Right hindlimb (tissue), 1 donor: ENCODE measurements at places on chromosomes 1 and 21.

- no peak for DNase-seq
These were observed 212.6 kb upstream of the FAM78B start for GRCh38 chr1:166379447-166379846.

- DNase-seq = no peak
These were observed 14.8 kb upstream of the C1orf174 start for GRCh38 chr1:3914911-3915310.

GRCh38 chr1:29713857-29714256, 477.5 kb downstream of the PTPRU start:
- no peak for DNase-seq

- no peak for DNase-seq
These were observed at the start of gene CNR2 for GRCh38 chr1:23913212-23913880. Gene CNR2, minus strand, starts transcription at chr1:23913362. Its CDS starts 37,745 bp downstream, at chr1:23875617.

GRCh38 chr1:177246710-177247580, 76.2 kb downstream of the BRINP2 start:
- no peak for DNase-seq

DNA sequence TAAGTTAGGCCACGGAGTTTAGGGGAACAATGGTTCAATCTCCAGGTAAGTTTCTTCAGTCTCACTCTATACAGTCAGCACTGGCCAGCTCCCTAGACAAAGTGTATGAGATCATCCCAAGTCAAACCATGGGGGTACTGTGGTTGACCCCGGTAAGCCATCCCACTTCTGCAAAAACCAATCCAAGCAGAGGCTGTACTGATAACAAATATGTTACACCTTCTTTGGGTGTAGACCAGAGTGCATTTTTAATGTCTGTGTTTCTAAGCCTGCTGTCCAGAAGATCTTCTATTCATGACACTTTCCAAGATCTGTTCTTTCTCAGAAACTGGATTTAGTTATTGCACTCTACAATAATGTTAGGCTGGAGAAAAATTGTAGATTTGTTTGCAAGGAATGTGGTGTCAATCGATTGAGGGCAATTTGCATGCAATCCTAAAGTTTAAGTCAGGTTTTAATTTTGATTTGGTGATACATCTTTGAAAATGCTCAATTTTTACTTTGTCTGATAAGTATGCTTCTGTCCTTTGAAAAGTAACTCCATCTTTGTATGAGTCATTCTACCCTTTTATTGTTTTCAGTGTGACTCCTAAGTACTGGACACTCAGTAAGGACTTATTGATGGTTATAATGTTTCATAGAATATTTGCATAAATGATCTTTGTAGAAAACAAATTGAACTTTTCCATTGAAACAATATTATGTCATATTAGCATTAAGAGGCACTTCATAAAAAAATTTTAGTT, 152.4 kb downstream of the HLX start:
- DNase-seq = no peak

DNA sequence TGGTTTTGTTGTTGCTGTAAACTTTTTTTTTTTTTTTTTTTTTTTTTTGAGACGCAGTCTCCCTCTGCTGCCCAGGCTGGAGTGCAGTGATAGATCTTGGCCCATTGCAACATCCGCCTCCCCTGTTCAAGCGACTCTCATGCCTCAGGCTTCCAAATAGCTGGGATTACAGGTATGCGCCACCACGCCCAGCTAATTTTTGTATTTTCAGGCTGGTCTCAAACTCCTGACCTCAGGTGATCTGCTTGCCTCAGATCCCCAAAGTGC, 78.9 kb upstream of the SLC45A1 start:
- no peak for DNase-seq

GRCh38 chr1:202320081-202320405, 21.7 kb downstream of the UBE2T start:
- DNase-seq = no peak

DNA sequence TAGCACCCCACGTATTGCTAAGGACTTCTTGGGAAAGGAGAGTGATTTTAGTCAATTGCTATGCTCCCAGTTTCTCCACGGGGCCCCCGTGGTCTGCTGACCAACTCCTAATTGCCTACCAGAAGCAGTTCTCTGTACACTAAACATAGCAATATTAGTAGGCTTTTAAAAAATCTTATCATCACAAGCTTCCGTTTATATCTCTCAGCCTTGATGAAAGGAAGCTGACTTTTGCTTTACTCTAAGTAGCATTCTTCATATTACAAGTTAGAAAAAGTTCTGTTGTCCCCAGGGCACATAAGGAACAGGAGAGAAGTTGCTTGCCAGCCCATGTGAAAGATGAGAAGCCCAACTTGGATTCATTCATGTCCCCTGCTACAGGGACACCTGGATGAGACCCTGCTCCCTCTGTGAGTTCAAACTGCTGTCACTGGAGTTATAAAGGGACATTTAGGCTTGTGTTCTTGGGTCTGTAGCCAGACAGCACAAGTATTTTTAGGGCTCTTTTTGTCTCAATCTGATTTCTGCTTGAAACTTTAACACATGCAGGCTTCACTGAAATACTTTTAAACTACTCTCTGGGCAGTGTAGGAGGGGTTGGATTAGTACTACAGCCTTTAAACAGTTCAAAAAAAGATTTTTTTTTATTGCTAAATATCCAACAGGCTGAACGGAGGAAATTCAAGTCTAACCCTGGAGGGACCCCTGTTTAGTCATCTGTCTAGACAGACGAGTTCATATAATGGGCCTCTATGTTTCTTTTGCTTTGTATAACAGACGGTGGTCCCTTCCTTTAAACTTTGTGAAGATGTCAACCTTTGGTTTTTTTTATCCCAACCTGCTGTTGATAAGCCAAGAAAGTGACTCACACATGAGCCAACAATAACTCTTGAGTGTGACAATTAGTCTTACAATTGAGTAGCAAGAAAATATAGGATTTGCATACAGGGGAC, 29.5 kb downstream of the TGFB2 start:
- DNase-seq = peak; percentile 67

DNA sequence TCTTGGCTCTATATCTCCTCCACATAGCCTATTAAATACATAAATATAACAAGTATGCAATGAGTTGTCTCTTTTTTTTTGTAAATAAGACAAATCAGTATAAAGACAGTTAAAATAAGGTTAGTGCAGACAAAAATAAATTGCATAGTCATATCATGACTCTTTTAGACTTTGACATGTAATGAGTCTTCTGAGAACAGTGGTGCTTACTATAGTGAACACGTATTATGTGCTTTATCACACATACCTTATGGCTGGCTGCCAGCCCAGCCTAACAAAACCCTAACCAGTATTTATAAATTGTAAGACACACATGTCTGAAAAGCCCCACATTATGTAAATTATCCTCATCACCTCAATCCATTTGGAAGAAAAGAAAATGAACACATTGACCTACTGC, 29.1 kb upstream of the F13B start:
- DNase-seq = no peak

DNA sequence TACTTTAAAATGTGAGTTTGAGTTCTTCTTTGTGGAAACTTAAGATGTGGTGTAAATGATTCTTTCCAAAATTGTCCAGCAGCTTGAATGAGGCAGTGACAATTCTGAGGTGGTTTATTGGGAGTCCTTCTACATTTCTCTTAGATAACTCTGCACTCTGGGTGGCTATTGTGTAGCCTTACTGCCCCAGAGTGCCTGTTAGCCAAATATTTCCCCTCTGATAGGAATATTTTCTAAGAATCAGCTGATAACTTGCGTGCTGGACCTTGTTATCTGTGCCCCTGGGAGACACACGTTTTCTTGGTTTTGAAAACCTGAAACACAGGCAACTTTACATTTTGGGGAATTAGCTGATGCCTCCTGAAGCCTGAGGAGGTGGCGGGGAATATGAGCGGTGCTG, 91.6 kb downstream of the CD247 start:
- no peak for DNase-seq

DNA sequence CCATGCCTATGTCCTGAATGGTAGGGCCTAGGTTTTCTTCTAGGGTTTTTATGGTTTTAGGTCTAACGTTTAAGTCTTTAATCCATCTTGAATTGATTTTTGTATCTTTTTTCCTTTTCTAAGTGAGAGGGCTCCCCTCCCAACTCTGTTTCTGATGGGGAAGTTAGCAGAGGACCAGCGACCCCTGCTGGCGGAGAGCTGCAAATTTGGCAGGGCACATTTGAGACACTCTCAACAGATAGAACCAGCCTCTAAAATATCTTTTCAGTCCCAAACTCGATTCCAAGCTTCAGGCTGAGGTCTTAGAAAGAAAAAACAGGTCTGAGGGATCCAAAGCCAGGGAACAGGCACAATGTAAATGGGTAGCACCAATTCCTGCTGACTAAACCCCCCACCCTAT, 32.5 kb downstream of the LRRC3 start:
- DNase-seq = no peak

DNA sequence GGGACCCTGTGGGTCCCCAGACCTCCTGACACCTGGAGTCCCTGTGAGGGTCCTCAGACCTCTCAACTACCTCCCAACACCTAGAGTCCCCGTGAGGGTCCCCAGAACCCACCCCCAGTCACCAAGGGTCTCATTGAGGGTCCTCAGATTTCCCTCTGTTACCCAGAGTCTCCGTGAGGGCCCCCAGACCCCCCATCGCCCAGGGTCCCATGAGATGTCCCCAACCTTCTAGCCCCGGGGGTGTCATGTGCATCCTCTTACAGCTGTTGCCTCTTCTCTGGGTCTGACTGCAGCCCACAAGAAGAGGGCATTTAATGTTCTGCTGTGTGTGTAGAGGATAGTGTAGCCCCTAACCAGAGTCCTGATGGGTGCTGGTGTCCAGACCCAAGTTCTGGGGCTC, 2.0 kb upstream of the GJC2 start:
- no peak for DNase-seq

GRCh38 chr1:20063861-20064292, 6.1 kb upstream of the PLA2G5 start:
- DNase-seq = no peak

- no peak for DNase-seq
These were observed 6.3 kb downstream of the FHL3 start for GRCh38 chr1:37998913-37999429.

- peak; percentile 18 for DNase-seq
These were observed 3.4 kb downstream of the TNFRSF18 start for GRCh38 chr1:1202831-1203560.

DNA sequence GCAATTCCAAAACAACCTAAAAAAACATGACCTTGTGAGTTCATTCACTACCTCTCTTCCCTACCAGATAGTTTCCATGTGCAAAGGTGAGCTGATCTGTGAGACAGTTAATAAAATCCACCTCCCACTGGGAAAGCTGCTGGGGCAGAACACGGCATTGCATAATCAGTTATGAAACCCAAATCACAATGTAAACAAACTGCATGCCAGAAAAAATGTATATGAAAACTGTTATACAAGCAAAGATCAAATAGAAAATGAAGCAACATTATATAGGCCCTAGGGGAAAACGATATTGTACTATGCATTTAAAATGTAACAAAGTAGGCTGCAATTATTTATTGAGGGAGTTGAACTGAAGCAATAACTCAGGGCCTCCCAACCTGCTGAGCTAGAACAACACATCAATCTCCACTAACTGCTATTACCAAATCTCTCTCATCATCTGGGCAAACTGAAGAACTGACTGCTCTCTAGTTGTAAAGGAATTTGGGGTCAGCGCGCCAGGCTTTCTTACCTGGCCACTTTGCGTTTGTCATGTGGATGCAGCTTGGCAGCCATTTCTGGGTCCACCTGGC, 31.0 kb downstream of the TRIT1 start:
- DNase-seq = no peak

GRCh38 chr1:76542359-76542758, 324.9 kb upstream of the ST6GALNAC5 start:
- DNase-seq = no peak

DNA sequence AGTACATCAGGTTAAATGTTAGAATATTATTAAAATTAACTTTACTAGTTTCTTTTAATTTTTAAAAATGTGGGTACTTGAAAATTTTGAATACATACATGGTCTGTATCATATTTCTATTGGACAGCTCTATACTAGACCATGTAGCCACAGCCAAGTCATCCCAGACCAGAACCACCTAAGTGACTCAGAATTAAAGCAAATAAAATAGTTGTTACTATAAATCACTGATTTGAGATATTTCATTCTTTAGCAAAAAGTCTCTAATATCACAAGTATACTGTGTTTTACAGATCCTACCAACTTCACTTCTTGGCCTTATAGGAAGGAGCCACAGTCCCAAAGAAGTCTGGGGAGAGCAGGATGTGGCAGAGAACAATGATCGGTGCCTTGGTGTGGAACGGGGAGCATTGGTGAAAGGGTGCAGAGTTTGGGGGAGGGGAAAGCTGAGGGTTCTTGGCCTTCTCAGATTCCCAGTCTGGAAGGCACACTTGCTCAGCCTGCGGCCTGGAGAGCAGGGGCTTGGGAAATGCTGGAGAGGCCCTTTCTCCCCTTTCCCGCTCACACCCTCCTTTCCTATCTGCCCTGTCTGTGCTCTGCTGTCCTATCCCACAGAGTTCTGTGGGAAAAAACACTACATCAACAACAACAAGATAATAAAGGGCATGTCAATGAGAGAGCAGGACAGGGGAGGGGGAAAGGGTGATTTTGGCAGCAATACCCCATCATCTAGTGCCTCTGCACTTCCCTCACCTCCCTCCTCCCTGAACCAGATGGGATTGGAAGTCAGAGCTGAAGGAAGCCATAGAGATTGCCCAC, 122.1 kb downstream of the NGF start:
- no peak for DNase-seq

DNA sequence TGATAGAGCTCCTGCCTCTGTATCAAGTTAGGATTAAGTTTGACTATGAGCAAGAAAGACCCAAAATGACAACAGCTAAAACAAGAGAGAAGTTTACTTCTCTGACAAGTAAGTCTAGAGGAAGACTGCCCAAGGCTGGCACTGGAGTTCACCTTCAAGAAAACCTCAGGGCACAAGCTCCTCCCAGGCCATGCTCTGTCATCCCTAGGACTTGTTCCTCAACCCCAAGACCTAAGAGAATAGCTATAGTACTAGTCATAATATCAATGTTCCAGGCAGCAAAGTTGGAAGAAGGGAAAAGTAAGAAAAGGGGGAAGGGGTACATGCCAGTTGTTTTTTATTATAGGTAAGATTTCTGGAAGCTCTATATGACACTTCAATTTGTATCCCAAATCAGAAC, 26.4 kb upstream of the DARS2 start:
- no peak for DNase-seq

DNA sequence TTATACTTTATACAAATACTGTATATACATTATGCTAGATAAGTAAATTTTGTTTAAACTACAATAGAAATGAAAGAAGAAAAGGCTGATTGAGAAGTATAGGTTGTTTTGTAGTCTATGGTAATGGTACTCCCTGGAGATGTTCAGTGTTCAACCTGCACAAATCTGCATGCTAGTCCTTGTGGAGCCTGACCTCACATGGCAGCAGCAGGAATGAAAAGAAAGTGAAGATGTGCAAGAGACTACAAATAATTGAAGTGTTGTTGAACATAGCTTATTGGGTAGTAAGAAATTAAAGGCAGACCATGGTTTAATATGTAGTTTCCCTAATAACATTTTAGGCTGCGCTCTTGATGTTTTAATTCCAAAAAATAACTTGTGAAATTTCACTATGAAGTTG, 201.2 kb downstream of the TGFB2 start:
- no peak for DNase-seq

GRCh38 chr1:198680174-198680875, 41.5 kb downstream of the PTPRC start:
- no peak for DNase-seq
